Neural crest cell (in vitro differentiated cells): ENCODE measurements at places on chromosomes 2 and 18.

DNA sequence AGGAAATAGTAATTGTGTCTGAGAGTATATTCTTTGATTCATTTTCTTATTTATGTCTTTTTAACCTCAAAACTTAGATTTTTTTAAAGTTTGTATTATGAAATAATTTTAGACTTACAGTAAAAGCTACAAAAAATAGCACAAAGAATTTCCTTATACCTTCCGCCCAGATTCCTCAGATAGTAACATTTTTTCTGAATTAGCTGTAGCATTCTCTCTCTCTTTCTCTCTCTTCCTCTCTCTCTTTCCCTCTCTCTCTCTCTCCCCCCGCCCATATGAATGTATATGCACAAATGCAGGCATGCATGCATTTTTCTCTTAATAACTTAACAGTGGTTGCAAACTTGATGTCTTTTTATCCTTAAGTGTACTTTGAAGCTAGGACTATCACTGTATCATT lies 361.1 kb upstream of the NRP2 start:
- H3K4me3 ChIP-seq, result no peak overlapping the region
- no peaks in the 10 kb centered on the region for H3K27me3 ChIP-seq
- H3K36me3 ChIP-seq, result peaks cover 9% of the 10 kb centered on the region

DNA sequence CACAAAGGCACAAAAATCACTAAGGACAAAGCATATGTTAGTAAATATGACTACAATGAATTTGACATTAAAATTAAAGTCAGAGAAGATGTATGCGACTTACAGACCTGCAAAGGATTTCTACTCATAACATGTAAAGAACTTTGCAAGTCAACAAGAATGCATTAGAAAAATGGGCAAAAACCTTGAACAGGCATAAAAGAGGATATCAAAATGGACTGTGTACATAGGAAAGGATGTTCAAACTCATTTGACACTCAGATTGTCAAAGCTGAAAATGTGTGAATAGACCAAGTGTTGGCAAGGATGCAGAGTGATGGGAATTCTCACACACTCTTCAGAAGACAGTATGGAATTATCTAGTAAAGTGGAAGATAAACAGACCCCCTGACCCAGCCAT lies 94.9 kb downstream of the MYOM1 start:
- no peak overlapping the region for H3K27ac ChIP-seq
- H3K4me3 ChIP-seq, result no peak overlapping the region
- H3K36me3 ChIP-seq, result no peaks in the 10 kb centered on the region
- no peaks in the 10 kb centered on the region for H3K27me3 ChIP-seq

DNA sequence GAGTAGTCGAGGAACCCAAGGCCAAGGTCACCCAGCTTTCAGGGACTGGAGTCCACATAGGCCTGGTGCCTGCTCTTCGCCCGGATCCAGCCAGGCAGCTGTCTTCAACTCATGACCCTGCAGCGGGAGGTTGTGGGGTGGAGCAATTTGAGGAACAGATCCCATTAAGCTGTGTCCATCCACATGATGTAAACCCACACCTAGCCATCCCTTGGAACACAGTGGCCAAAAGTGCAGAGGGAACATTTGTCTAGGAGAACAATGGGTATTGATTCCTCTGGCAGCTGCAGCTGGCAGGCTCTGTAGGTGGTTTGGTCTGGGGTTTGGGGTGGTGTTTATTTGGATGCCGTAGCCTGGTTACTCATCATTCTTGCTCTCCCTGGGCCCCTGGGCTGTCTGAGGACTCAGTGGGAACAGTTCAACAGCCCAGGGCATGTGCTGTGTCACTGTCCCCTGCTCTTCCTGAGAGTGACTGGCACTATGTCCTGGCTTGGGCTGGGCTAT lies 99.4 kb downstream of the TFCP2L1 start:
- H3K4me1 ChIP-seq, result no peaks in the 10 kb centered on the region
- H3K36me3 ChIP-seq, result no peaks in the 10 kb centered on the region
- H3K4me3 ChIP-seq, result no peak overlapping the region

- H3K4me3 ChIP-seq, result no peak overlapping the region
- DNase-seq, result no peak
- no peaks in the 10 kb centered on the region for H3K36me3 ChIP-seq
- no peak overlapping the region for H3K27ac ChIP-seq
These were observed 35.6 kb downstream of the COPS8 start for GRCh38 chr2:237121321-237121720.

GRCh38 chr2:105760639-105761337 lies 16.1 kb downstream of the NCK2 start:
- H3K4me3 ChIP-seq, result no peak overlapping the region
- H3K4me1 ChIP-seq, result peaks cover 36% of the 10 kb centered on the region
- no peaks in the 10 kb centered on the region for H3K36me3 ChIP-seq
- DNase-seq, result no peak

- H3K27me3 ChIP-seq, result no peaks in the 10 kb centered on the region
- H3K36me3 ChIP-seq, result peaks cover 15% of the 10 kb centered on the region
- no peaks in the 10 kb centered on the region for H3K4me1 ChIP-seq
- no peak overlapping the region for H3K4me3 ChIP-seq
- H3K27ac ChIP-seq, result no peak overlapping the region
These were observed 113.3 kb upstream of the FAM117B start for GRCh38 chr2:202521470-202521869.

- no peak for DNase-seq
- no peak within 1 kb of the TSS for H3K4me3 ChIP-seq
- no peaks in the 10 kb centered on the region for H3K27me3 ChIP-seq
- peaks cover 4% of the 10 kb centered on the region for H3K36me3 ChIP-seq
- peak within 1 kb of the TSS; percentile 7 for H3K27ac ChIP-seq
- H3K4me1 ChIP-seq, result no peaks in the 10 kb centered on the region
These were observed at the start of gene AFF3 for GRCh38 chr2:100142393-100142792. Gene AFF3, minus strand, starts transcription at chr2:100142590. Its CDS starts 38,136 bp downstream, at chr2:100104454.

GRCh38 chr18:49285627-49286026 lies 174.8 kb downstream of the DYM start:
- no peaks in the 10 kb centered on the region for H3K4me1 ChIP-seq
- no peak overlapping the region for H3K27ac ChIP-seq
- no peak overlapping the region for H3K4me3 ChIP-seq
- H3K36me3 ChIP-seq, result peaks cover 12% of the 10 kb centered on the region
- no peak for DNase-seq

DNA sequence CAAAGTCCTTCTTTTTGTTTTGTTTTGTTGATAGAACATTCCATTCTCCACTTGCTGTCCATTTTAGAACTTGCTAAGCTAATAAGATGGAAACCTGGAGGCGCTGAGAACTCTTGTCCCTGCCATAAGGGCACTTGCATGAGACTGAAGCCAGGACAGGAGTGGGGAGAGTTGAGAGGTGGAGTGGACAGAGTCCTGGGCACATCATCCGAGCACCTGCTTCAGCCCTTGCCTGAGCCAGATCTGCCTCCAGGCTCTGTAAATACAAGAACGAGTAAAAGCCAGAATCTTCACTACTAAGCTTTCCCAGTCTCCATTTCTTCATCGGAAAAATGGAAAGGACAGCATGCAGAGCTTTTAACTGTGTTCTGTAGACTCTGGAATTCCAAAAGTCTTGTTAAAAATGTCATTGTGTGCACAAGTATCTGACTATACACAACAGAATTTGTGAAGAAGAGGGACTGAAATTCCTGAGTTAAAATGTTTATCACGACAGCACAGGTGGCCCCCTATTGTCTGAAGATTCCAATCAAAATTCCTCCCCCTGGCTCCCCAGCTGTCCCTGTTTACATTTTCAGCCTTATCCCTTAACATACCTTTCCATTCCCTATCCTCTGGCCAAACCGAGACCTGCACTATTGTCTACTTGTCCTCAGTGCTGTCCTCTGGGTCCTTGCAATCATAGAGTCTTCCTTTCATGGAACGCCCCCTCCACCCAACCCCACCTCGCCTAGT lies 498.2 kb upstream of the TNP1 start:
- DNase-seq, result no peak
- H3K4me3 ChIP-seq, result no peak overlapping the region
- H3K4me1 ChIP-seq, result peaks cover 41% of the 10 kb centered on the region
- H3K36me3 ChIP-seq, result no peaks in the 10 kb centered on the region
- peak overlapping the region; percentile 32 for H3K27ac ChIP-seq

GRCh38 chr2:88606371-88607030 lies 20.8 kb downstream of the EIF2AK3 start:
- H3K4me3 ChIP-seq, result no peak overlapping the region
- no peaks in the 10 kb centered on the region for H3K27me3 ChIP-seq
- no peak for DNase-seq
- no peaks in the 10 kb centered on the region for H3K4me1 ChIP-seq

- H3K4me3 ChIP-seq, result no peak overlapping the region
- H3K4me1 ChIP-seq, result no peaks in the 10 kb centered on the region
- H3K27me3 ChIP-seq, result no peaks in the 10 kb centered on the region
- DNase-seq, result no peak
- H3K27ac ChIP-seq, result no peak overlapping the region
These were observed 123.3 kb downstream of the LTBP1 start for GRCh38 chr2:33069894-33070651.

DNA sequence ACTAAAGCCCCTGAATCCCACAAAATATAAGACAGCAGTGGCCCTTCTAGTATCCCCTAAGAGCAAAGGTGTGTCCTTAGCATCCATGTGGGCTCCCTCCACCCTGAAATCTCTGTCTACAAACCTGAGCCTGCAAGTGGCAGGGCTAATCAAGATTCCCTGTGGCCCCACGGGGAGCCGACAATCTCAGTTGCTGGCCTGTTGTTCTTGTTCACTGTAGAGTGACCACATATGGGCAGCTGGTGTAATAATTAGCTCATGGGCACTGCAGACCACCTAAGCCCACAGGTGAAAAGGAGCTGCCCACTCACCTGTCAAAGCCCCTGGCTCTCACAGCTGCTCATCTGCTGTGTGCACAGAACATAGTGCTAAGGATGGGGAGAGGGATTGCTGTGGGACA lies 102.3 kb downstream of the MRO start:
- H3K36me3 ChIP-seq, result peaks cover 14% of the 10 kb centered on the region
- no peak for DNase-seq
- H3K27me3 ChIP-seq, result no peaks in the 10 kb centered on the region
- peaks cover 9% of the 10 kb centered on the region for H3K4me1 ChIP-seq
- H3K27ac ChIP-seq, result no peak overlapping the region

DNA sequence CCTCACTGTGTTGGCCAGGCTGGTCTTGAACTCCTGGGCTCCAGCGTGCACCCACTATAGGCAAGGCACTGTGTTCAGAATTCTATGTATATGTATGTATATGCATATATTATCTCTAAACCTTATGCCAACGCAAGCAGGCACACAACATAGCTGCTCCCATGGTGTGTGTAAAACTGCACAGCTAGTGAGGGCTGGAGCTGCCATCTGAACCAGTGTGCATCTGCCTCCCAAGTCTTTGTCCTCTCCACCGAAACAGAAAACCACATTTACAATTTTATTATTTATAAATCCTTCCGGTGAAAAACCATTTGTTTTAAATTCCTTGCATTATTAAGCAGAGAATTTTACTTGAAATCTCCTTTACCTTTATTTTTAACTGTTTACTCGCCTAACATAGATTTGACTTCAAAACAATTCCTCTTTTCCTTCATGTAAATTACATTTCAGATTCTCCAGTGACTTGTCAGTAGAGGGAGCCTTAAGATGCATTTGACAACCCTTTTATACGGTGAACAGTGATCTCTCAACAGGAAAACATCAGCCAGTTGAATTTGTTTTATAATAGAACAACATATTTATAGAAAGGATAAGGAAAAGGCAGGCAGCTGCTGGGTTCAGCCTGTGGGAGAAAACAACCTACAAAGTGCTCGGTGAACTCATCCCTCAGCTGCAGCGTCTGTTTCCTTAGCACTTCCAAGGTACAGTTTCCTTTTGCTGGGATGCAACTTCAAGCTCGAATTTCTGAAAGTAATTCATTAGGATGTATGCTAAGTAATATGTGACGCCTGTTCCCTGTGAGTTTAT lies 101.2 kb downstream of the MYT1L start:
- no peaks in the 10 kb centered on the region for H3K27me3 ChIP-seq
- no peak overlapping the region for H3K4me3 ChIP-seq
- no peaks in the 10 kb centered on the region for H3K36me3 ChIP-seq
- no peak overlapping the region for H3K27ac ChIP-seq

DNA sequence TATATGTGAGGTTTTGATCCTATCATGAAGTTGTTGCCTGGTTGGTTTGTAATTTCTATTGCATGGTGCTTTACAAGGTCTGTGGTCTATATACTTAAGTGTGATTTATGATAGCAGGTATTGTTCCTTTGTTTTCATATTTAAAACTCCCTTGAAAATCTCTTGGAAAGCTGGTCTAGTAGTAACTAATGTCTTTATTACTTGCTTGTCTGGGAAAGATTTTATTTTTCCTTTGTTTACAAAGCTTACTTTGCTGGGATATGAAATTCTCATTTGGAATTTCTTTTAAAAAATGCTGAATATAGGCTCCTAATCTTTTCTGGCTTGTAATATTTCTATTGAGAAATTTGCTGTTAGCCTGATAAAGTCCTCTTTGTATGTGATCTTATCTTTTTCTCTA lies 862.9 kb upstream of the NXPH2 start:
- no peaks in the 10 kb centered on the region for H3K27me3 ChIP-seq
- no peaks in the 10 kb centered on the region for H3K4me1 ChIP-seq
- no peak for DNase-seq

GRCh38 chr18:22632191-22632590 lies 214.5 kb upstream of the CTAGE1 start:
- DNase-seq, result no peak
- H3K4me1 ChIP-seq, result no peaks in the 10 kb centered on the region
- H3K36me3 ChIP-seq, result peaks cover 2% of the 10 kb centered on the region
- no peak overlapping the region for H3K27ac ChIP-seq

GRCh38 chr2:40128796-40129195 lies 323.1 kb downstream of the SLC8A1 start:
- H3K4me1 ChIP-seq, result peaks cover 8% of the 10 kb centered on the region
- DNase-seq, result no peak
- no peaks in the 10 kb centered on the region for H3K36me3 ChIP-seq
- no peaks in the 10 kb centered on the region for H3K27me3 ChIP-seq
- H3K27ac ChIP-seq, result no peak overlapping the region
- H3K4me3 ChIP-seq, result no peak overlapping the region
